ENCODE measurements at places on chromosomes 11 and 22.

DNA sequence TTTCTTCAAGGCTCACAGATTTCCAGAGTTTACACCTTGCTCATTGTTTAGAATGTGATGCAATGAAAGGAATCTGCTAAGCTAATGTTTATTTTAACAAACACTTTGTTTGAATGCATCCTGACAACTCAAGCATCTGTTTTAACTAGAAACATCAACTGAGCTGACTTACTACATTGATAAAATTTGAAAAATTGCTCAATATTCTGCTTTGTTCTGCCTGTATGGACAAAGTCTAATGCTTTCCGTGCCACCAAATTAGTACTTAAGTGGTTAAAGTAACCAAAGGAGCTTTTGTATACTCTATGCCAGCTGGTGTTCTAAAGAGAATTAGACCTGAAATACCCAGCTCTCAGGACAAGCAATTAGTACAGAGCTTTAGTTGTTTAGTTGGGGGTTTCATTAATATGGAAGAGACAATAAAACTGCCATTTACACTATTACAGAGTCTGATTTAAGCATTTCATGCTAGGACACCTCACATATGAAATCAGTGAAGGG is 105.2 kb downstream of the MAML2 start:
- no peak for DNase-seq

DNA sequence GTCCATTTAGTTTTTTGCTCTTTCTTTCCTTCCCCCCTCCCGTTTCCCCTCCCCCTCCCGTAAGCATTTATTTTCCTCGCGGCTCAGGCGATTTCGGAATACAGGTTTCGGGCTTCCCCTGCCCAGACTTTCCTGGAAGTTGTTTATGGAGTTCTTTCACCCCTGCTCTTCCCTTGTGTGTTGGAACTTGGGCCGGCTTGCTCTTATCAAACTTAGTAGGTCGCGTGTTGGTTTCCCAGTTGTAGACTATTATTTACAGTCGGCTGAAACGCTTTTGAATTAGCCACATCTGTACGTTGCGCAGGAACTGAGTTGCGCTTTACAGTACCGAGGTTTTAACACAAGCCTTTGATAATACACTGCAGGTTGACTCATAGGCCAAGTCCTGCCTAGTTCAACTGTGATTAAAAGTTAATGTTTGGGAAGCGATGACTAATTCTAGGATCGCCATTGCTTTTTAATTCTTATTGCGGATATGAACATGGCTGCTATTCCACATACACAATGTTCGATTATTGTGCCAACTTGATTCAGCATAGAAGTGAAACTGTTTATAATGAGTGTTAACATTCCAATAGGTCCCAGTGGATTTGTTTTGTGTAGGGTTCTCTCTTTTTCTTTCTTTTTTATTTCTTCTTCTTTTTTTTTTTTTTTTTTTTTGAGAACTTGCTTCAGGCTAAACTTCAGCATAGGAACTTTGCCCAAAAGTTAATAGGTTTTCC is 1.7 kb downstream of the YAP1 start:
- DNase-seq = peak; percentile 76

GRCh38 chr11:65301491-65302329 is 13.0 kb upstream of the CDC42EP2 start:
- DNase-seq = no peak

GRCh38 chr11:1303126-1303821 is 6.2 kb downstream of the TOLLIP start:
- peak; percentile 69 for DNase-seq

Measured in coronary artery (tissue), 2 donors.